BE2C (cell line): ENCODE measurements at places on chromosomes 3 and 15.

DNA sequence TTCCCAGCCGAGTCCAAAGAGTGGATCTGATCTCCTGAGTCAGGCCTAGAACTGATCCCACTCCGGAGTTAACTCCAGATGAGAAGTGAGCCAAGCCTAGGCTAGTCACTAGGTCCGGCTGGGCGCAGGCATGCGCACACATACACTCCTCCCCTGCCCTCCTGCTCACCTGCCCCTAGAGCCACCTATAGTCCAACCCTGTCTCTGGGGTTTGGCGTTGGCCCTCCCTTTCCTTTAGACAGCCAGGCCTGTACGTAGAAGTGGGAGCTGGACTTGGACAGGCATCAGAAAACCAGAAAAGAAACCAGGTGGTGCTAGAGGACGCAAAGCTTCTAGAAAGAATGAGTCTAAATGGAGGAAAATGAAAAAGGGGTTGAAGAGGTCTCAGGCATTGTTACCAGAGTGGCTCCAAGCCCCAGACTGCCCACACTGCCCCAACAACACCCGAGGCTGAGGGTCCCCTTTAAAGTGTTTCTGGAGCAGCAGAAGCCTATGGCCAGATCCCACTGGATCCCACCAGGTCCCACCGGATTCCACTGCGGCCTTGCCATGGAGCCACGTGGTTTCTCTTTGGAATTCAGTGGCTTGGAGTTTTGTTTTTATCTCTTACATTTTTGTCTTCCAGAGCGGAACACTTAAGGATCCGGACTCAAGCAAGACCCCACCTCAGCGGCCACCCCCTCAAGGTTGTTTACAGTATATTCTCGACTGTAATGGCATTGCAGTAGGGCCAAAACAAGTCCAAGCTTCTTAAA, 24.2 kb upstream of the TIMP4 start:
- DNase-seq = no peak

- no peak for DNase-seq
These were observed 27.9 kb downstream of the GTPBP8 start for GRCh38 chr3:113018536-113019181.

DNA sequence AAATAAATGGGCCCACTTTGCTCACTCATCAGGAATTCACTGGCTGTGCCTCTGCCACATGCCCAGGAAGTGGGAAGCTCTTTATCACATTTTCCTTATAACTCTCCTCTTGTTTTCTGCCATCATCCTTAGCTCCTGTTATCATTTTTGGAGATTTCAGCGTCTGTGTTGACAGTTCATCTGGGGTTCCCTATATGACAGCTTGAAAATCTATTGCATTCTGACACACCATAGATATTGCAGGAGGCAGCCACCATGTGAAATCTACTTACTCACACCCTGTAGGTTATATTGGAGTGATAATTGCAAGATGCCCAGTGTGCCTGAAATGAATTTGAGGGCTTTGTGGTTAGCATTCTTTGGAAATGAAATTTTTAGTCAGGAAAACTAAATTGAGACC, 132.9 kb downstream of the RYR3 start:
- no peak for DNase-seq

GRCh38 chr3:143011705-143012104, 10.3 kb downstream of the U2SURP start:
- no peak for DNase-seq

DNA sequence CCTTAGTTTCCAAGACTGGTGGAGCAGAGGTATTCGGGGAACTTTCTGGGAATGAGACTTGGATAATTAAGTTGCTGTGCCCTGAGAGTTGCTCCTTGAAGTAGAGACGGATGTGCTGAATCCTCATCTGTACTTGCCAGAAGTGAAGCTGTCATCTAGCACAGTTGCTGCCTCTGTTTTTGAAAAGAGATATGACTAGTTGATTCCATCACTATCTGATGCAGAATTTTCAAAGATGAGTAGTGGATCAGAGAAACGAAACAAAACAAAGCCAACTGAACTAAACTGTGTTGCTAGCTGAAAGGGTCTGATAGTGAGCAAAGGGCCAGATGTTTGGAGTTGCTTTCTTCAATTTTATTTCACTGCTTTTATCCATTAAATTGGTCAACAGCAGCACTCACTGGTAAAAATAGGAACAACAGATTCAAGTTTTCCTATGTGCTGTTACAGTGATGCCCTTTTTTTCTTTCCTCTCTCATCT, 52.7 kb downstream of the MITF start:
- DNase-seq = no peak

GRCh38 chr15:67836477-67836876, 3.4 kb downstream of the RNU6-1 start:
- peak; percentile 60 for DNase-seq

DNA sequence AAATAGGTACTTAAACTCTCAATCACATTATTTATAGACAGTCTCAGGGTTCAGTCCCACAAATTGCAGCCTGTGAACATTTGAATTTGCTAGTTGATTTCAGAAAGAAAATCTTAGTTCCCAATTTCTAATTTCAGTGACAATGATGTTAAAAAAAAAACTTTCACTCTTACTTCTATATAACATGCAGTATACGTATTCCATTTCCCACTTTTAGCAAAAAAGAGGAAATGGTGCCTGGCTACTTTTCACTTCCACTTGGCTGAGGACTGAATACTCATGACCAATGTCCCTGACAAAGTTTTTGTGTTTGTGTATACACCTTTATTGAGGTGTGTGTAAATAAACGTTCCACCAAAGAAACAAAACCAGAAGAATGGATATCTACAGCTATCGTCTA, 32.1 kb upstream of the XCR1 start:
- no peak for DNase-seq

GRCh38 chr3:129662191-129662608, 55.7 kb upstream of the PLXND1 start:
- DNase-seq = no peak

DNA sequence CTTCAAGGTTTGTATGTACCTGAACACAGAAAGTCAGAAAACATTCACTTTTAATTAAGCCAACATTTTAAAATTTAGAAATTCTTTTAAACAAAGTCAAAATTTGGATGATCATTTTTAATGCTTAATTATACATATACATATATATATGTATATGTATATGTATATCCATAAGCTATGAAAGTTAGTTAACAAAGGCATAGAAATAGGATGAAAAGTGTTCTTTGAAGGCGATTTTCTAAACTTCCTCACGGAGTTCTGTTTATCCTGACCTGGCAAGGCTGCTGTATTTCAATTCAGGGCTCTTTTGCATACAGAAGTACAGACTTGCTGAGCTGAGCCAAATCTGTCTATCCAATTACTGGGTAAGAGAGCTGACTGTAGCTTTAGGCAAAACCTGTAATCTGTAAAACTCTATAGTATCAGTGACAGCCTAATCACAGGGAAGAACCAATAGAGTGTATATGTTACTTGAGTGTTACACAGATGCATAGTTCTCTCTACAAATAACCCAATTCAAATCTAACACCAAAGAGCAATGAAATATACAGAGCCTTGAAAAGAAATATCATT, 32.1 kb upstream of the THRB start:
- DNase-seq = no peak

GRCh38 chr3:56060521-56061278, 407.6 kb downstream of the ERC2 start:
- DNase-seq = no peak

- no peak for DNase-seq
These were observed 23.1 kb upstream of the MCCC1 start for GRCh38 chr3:183122257-183122932.

DNA sequence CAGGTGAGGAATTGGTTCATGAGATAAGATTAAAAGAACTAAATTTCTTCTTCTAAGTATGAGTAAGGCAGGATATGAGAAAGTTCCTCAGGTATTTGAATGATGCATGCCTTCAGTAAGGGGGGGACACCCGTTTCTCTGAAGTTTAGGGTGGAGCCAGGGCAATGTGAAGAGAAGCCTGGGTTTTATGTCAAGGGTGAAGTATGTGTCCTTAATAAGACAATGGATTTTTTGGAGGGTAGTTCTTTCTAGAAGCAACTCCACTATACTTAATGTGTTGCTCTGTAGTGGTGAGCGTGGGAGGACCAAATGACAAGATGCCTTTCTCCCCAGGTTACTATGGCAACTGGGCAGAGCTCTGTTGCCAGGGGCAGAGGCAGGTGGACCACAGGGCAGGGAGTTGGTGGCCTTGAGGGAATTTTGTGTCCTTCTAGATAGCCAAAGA, 44.0 kb downstream of the PHLDB2 start:
- DNase-seq = no peak

- DNase-seq = no peak
These were observed 9.5 kb upstream of the MANF start for GRCh38 chr3:51375571-51375970.

DNA sequence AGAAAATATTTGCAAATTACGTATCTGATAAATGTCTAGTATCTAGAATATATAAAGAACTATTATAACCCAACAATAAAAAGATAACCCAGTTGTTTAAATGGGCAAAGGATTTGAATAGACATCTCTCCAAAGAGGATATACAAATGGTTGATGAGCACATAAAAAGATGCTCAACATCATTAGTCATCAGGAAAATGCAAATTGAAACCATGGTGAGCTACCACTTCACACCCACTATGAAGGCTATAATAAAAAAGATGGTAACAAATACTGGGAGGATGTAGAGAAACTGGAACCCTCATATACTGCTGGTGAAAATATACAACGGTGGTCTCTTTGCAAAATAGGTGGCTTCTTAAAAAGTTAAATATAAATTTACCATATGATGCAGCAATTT, 28.0 kb downstream of the RAD51 start:
- no peak for DNase-seq

DNA sequence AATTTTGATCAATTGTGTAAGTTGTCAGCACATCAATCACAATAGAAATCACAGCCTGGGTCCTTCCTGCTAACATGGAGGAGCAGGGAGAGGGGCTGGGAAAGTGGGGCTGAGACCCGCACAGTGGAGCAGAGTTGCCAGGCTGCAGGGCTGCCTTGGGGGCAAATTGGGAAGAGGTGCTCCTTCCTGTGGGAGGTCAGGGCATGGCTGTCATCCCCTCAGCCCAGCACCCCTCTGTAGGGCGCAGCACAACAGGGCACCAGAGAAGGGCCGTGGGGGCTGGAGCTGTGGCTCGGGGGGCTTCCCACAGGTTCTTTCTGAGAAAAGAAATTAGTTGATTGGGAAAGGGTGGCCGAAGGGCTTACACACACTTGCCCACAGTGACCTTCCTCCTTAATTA, 126.3 kb downstream of the NSMCE3 start:
- no peak for DNase-seq

GRCh38 chr3:50395070-50395860, 35.9 kb upstream of the TMEM115 start:
- DNase-seq = no peak

DNA sequence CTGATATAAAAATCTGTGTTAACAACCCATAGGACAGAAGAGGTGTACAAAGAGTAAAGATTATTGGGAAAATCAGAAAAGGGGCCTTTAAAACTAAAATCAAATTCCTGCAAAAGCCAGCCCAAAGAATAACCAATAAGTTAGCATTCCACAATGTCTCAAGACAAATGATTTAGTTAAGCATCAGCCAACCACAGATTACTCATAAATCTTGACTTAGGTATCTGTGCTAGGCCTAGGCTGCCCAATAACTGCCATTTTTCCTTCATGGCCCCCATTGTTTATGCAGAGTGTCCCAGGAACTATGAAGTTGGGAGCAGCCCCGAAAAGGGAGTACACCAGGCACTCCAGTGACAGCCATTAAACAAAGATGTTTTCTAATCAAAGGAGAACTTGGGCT, 7.4 kb downstream of the TRANK1 start:
- no peak for DNase-seq
